ENCODE measurements at places on chromosomes 4 and X.

DNA sequence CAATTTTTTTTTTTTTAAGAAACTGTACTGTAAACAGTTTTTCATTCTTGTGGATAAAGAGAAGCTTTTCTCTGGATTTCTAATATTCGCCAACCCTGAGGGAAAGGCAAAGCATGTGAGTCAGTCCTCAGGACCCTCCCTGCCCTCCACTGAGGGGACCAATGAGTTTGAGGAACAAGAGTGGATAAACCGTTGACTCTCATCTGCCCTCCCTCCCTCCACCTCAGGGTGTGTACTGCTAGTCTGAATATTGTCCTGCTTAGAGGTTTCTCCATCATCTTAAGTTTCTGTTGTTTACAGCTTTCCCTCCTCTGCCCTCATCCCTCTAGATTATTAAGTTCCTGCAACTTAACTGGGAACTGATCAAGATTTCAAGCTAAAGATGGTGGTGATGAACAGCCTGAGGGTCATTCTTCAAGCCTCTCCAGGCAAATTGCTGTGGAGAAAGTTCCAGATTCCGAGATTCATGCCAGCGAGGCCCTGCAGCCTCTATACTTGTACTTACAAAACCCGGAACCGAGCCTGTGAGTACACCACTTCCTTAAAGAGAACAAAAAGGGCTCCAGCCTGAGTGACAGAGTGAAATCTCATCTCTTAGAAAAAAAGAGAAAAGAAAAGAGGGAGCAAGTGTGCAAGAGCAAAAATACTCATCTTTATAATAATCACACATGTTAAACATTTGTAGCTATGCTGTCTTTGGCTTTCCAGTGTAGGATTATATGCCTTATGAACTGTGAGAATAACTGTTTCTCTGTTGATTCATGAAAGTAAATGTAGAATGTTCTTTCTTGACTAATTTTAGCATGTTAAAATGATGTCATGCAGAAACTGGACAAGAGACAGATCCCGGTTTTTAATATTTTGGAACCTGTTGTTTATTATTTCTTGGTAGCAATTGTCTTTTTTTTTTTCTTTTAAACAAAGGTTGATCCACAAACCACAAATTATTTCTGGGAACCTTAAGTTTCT is 11.9 kb downstream of the CA5B start:
- no peak for DNase-seq

DNA sequence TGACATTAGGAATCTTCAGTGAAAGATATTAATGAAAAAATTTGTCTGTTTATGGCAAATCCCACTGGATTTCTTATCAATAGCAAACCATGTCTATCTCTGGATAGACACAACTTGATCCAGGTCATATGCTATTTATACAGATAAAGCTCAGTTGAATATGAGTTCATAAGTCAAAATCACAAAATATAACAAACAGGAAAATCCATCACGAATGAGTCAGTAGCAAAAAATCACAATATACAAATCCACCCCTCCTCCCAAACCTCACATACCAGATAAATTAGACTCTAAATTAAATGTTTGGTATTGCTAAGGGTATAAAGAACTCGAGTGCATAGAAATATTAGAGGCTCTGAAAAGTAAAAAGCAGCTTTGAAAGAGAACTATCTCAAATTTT is 420.5 kb downstream of the TLL1 start:
- DNase-seq, result no peak

- DNase-seq, result no peak
Observed at GRCh38 chrX:151988706-151989299, 14.3 kb upstream of the GABRE start.

GRCh38 chrX:74434336-74434735 is 13.0 kb downstream of the SLC16A2 start:
- DNase-seq, result no peak

DNA sequence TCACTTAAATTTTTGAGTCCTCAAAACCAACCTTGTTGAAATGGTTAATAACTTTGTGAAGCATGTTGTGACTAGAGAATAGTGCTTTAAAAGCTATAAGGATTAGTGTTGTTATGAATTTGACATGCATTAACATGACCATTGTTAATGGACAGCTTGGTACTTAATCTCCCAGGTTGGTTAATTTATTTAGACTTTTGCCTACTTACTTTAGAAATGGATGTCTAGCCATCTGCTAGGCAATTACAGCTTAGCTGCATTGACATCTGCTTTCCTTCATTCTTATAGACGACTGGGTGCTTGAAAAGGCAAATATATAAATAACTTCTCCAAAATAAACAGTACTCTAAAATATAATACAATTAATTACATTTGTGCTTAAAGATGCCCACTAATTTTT is 368.0 kb downstream of the CCSER1 start:
- no peak for DNase-seq

All from stimulated activated CD4-positive, alpha-beta T cell treated with anti-CD3 and anti-CD28 coated beads, Interleukin-15, amount 100 ng/mL, for 48 hours (primary cell).